Activated T-helper 2 cell treated with anti-CD3 and anti-CD28 coated beads, Interferon-gamma antibody, Interleukin-2, Interleukin-4, amounts not matched to agents 10 μg/mL and 5 μg/mL and 100 μg/mL, durations not matched to agents 14 hours and 24 hours and 36 hours (primary cell): ENCODE measurements at places on chromosomes 5 and 9. TPM values are rescaled to one million over a fixed set of nuclear protein-coding genes. Genes with fewer than 3 reads are reported as not detected.
A peak's percentile ranks its signal among the peaks of the same experiment; 100 is the strongest.

GRCh38 chr5:35120715-35121114 is 73.0 kb upstream of the AGXT2 start:
- DNase-seq: no peak
- H3K4me1 ChIP-seq: no peaks in the 10 kb centered on the region
- H3K27me3 ChIP-seq: peaks cover 15% of the 10 kb centered on the region
- no peaks in the 10 kb centered on the region for H3K36me3 ChIP-seq

- H3K27ac ChIP-seq: no peak overlapping the region
- DNase-seq: no peak
- H3K4me1 ChIP-seq: peaks cover 22% of the 10 kb centered on the region
- peaks cover 3% of the 10 kb centered on the region for H3K36me3 ChIP-seq
- H3K4me3 ChIP-seq: peak overlapping the region; percentile 75
Observed at GRCh38 chr9:14321517-14322130, 7.7 kb upstream of the NFIB start.

NKD2 gene
- 14.4 TPM in 2 replicates for total RNA-seq

- peak overlapping the region; percentile 44 for H3K27ac ChIP-seq
- peaks cover 61% of the 10 kb centered on the region for H3K4me1 ChIP-seq
- no peak overlapping the region for H3K4me3 ChIP-seq
- no peaks in the 10 kb centered on the region for H3K27me3 ChIP-seq
- no peak for DNase-seq
Observed at GRCh38 chr9:91346644-91347043, 15.1 kb downstream of the AUH start.

PALM2AKAP2 gene
- total RNA-seq: 0.57 TPM in 1 of 2 replicates, not detected in the other

PCDHB10 gene
- total RNA-seq: not detected in 2 replicates

DNA sequence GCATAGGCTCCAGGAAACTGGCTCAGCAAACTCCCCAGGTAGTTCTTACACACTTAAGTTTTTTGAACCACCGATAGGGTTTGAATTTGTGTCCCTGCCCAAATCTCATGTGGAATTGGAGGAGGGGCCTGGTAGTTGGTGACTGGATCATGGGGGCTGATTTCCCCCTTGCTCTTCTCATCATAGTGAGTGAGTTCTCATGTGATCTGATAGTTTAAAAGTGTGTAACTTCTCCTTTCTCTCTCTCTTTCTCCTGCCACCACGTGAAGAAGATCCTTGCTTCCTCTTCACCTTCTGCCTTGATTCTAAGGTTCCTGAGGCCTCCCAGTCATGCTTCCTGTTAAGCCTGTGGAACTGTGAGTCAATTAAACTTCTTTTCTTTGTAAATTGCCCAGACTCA is 22.4 kb upstream of the HACD4 start:
- DNase-seq: no peak
- no peak overlapping the region for H3K4me3 ChIP-seq
- no peak overlapping the region for H3K27ac ChIP-seq
- H3K4me1 ChIP-seq: no peaks in the 10 kb centered on the region

DNA sequence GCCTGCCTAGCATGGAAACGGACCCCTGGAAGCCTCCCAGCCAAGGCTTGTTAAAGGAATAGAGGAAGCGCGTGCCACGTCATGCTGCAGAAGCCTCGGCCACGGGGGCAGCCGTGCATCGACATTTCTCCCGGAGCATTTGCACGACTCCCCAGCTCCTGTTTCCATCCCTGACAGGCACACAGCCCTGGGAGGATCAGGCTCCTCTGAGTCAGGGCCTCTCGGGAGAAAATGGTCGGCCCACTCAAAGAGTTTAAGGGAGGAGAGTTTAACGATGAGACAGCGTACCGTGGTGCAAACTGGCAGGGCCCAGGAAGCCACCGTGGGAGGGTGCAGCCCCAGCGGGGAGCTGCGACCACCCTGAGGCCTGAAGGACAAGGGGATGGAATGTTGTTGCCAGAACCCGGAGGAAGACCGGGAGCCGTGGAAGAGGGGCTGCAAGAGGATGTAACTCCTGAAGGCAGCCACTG is 213.6 kb downstream of the PAX5 start:
- H3K4me1 ChIP-seq: peaks cover 2% of the 10 kb centered on the region
- H3K4me3 ChIP-seq: no peak overlapping the region
- no peak overlapping the region for H3K27ac ChIP-seq
- H3K36me3 ChIP-seq: no peaks in the 10 kb centered on the region

AIF1L gene
- 0.27 and 0.55 TPM in 2 replicates for total RNA-seq

DNA sequence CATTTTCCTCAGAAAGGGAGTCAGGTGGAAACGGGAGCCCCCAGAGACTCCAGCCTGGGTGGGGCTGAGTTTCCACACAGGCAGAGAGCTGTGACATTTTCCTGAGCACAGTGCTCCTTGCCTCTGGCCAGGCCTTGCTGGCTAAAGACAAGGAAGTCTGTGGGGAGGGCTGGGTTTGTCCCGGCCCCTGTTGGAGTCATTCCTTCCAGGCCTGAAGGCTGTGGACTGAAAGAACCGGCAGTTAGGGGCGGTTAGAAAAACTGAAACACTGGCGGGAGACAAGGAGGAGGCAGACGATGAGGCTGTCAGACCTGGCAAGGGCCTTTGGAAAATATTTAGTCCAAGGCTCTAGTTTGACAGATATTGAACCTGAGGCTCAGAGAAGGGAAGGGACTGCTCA is 29.9 kb downstream of the COL15A1 start:
- peaks cover 31% of the 10 kb centered on the region for H3K27me3 ChIP-seq
- peaks cover 11% of the 10 kb centered on the region for H3K4me1 ChIP-seq
- no peak for DNase-seq
- no peaks in the 10 kb centered on the region for H3K36me3 ChIP-seq

- H3K27ac ChIP-seq: peak overlapping the region; percentile 31
- DNase-seq: no peak
- H3K27me3 ChIP-seq: no peaks in the 10 kb centered on the region
- no peak overlapping the region for H3K4me3 ChIP-seq
Observed at GRCh38 chr5:40401284-40402006, 278.3 kb upstream of the PTGER4 start.

- H3K27ac ChIP-seq: no peak overlapping the region
- peaks cover 20% of the 10 kb centered on the region for H3K27me3 ChIP-seq
- no peaks in the 10 kb centered on the region for H3K36me3 ChIP-seq
- DNase-seq: no peak
- no peak overlapping the region for H3K4me3 ChIP-seq
- H3K4me1 ChIP-seq: peaks cover 2% of the 10 kb centered on the region
Observed at GRCh38 chr5:151708126-151708525, 21.4 kb upstream of the SPARC start.

DNA sequence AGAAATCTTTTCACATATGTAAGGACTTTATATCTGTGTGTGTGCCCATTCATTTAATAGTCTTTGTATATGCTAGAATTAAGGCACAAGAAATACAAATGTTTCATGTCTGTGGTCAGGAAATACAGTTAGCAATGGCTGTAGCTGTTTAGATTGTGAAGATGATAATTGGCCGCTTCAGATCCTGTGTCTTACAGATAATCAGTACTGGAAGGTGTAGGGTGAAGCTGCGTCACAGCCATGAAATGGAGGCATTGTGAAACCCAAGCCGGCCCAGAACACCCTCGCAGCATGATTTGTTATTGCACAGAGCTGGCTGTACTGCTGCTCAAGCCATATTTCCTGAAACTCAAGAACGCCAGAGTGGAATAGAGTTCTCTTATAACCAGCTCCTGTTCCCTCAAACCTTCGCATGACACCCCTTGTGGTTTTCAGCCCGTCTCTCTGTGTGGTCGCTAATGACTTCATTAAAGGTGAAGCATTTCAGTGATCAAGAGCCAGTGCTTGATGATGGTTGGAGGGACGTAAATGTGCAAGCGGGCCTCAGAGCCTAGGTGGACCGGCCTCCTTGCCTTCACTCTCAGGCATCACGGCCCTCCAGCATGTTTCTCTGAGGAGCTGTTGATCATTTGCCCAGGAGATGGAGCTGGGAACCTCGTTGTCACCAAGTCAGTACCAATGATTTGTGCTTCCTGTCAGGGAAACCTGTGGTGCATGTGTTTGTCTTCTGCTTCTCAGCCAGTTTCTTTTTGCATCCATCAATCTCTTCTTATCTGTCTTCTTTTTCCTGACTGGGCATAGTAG is 80.1 kb downstream of the F2RL2 start:
- H3K4me1 ChIP-seq: peaks cover 78% of the 10 kb centered on the region
- H3K36me3 ChIP-seq: peaks cover 5% of the 10 kb centered on the region
- H3K27ac ChIP-seq: peak overlapping the region; percentile 90
- H3K4me3 ChIP-seq: peak overlapping the region; percentile 75

PCDHGA12 gene
- 0.11 and 0.16 TPM in 2 replicates for total RNA-seq

DNA sequence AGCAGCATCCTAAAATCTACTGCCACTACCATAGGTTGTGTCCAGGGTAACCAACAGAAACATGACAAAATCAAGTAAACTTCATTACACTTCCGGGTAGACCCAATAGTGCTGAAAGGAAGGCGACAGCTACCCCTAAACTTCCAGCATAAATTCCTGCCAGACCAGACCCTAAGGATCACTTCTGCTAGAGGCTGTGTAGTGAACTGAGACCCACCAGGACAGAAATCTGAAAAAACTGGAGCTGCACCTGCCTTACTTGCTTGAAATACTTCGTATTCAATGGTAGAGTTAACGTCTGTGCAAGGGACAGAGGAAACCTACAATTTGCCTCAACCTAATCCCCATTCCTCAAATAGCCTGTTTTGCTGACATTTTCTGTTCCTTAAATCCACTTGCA is 1.0 kb upstream of the SECISBP2 start:
- H3K27me3 ChIP-seq: no peaks in the 10 kb centered on the region
- peak overlapping the region; percentile 98 for H3K27ac ChIP-seq
- H3K36me3 ChIP-seq: peaks cover 91% of the 10 kb centered on the region
- peak overlapping the region; percentile 87 for H3K4me3 ChIP-seq

DNA sequence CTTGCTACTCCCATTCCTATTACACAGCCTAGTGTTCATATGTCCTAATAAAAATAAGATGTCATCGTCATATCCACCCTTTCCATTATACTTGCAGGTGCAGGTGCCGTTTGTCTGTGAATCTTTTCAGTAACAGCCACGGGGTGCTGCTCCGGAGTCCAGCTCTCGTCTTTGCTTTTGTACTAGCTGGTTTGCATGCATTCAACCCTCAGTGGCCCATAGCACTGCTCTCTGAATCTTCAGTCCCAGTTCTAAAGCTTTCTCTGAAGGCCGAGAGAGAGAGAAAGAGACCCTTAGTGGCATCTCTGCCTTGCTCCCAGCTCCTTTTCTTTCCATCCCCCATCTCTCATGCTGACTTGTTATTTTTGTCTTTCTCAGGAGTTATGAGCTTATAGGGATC is 468.5 kb downstream of the TMEM232 start:
- H3K36me3 ChIP-seq: no peaks in the 10 kb centered on the region
- no peak for DNase-seq
- H3K27me3 ChIP-seq: peaks cover 1% of the 10 kb centered on the region
- no peak overlapping the region for H3K4me3 ChIP-seq
- H3K27ac ChIP-seq: no peak overlapping the region
- no peaks in the 10 kb centered on the region for H3K4me1 ChIP-seq

DNA sequence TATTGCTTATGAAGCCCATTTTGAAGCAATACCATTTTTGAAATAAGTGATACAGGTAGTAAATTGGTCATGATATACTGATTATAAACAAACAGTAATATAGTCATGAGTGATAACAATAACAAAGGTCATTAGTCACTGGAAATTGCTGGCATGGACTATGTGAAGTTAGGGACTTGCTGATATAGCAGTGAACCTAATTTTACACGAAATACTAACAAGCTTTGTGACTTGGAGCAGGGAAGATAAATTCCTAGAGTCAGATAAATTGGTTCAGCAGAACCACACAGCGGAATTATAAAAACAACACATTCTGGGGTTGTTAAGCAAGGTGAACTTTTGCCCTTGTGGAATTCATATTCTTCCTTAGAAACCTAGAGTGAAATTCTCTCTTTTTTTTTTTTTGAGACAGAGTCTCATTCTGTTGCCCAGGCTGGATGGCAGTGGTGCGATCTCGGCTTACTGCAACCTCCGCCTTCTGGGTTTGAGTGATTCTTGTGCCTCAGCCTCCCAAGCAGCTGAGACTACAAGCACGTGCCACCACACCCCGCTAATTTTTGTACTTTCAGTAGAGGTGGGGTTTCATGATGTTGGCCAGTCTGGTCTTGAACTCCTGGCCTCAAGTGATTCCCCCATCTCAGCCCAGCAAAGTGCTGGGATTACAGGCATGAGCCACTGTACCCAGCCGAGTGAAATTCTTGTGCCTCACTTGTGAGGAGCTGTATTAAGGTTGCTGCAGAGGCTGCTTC is 6.0 kb downstream of the UGCG start:
- H3K27ac ChIP-seq: no peak overlapping the region
- H3K27me3 ChIP-seq: no peaks in the 10 kb centered on the region
- H3K4me1 ChIP-seq: peaks cover 14% of the 10 kb centered on the region

DNA sequence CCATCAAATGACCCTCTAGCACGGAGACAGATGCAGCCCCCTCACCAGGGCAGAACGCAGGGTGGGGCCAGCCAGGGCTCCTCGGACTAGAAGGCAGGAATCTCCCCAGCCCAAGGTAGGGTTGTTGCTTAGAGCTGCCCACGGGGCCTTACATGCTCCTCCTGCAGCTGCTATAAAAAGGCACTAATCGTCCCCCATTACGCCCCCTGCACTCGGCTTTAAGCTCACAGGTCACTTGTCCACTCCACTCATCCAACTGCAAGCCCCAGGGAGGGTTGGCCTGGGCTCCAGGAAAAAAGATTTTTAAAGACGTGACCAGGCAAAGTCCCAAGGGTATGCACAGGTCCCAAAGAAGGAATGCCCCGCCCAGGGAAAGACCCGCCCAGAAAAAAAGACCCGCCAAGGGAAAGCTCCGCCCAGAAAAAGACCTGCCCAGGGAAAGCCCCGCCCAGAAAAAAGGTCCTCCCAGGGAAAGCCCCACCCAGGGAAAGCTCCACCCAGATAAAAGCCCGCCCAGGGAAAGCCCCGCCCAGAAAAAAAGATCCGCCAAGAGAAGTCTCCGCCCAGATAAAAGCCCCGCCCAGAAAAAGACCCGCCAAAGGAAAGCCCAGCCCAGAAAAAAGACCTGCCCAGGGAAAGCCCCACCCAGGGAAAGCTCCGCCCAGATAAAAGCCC is 11.1 kb downstream of the GRIN1 start:
- H3K27me3 ChIP-seq: peaks cover 4% of the 10 kb centered on the region
- H3K4me1 ChIP-seq: peaks cover 4% of the 10 kb centered on the region
- H3K4me3 ChIP-seq: no peak overlapping the region
- no peaks in the 10 kb centered on the region for H3K36me3 ChIP-seq

GRCh38 chr5:128965011-128965637 is at the start of gene SLC27A6:
TSS of gene SLC27A6 (plus strand) at chr5:128965488. CDS start at chr5:128966138, 650 bp downstream.
- no peaks in the 10 kb centered on the region for H3K36me3 ChIP-seq
- H3K27me3 ChIP-seq: peaks cover 10% of the 10 kb centered on the region
- H3K27ac ChIP-seq: no peak within 1 kb of the TSS
- H3K4me3 ChIP-seq: no peak within 1 kb of the TSS
- DNase-seq: no peak
- H3K4me1 ChIP-seq: no peaks in the 10 kb centered on the region

- H3K4me3 ChIP-seq: no peak overlapping the region
- no peaks in the 10 kb centered on the region for H3K4me1 ChIP-seq
- no peak overlapping the region for H3K27ac ChIP-seq
- no peaks in the 10 kb centered on the region for H3K36me3 ChIP-seq
- no peak for DNase-seq
Observed at GRCh38 chr9:69649566-69650250, 22.5 kb downstream of the APBA1 start.
